ENCODE measurements at places on chromosomes 16 and 17. TPM values are rescaled to one million over a fixed set of nuclear protein-coding genes. Genes with fewer than 3 reads are reported as not detected.

The DNAAF8 gene
- 0.38 TPM for total RNA-seq

- no peaks in the 10 kb centered on the region for H3K4me1 ChIP-seq
- DNase-seq, result no peak
- H3K4me3 ChIP-seq, result no peak overlapping the region
- H3K27me3 ChIP-seq, result no peaks in the 10 kb centered on the region
- no peaks in the 10 kb centered on the region for H3K36me3 ChIP-seq
These were observed 517.7 kb upstream of the PSMD7 start for GRCh38 chr16:73778887-73779286.

The HBM gene
- not detected for total RNA-seq

The SHISA6 gene
- total RNA-seq, result 0.05 TPM

GRCh38 chr16:26169473-26169872, 477.7 kb downstream of the HS3ST4 start:
- no peaks in the 10 kb centered on the region for H3K4me1 ChIP-seq
- H3K36me3 ChIP-seq, result no peaks in the 10 kb centered on the region
- H3K4me3 ChIP-seq, result no peak overlapping the region
- no peak overlapping the region for H3K27ac ChIP-seq

- H3K27me3 ChIP-seq, result peaks cover 18% of the 10 kb centered on the region
- no peak overlapping the region for H3K4me3 ChIP-seq
- no peaks in the 10 kb centered on the region for H3K4me1 ChIP-seq
- H3K36me3 ChIP-seq, result no peaks in the 10 kb centered on the region
- DNase-seq, result peak; percentile 58
These were observed 57.3 kb upstream of the CCL1 start for GRCh38 chr17:34420254-34420766.

DNA sequence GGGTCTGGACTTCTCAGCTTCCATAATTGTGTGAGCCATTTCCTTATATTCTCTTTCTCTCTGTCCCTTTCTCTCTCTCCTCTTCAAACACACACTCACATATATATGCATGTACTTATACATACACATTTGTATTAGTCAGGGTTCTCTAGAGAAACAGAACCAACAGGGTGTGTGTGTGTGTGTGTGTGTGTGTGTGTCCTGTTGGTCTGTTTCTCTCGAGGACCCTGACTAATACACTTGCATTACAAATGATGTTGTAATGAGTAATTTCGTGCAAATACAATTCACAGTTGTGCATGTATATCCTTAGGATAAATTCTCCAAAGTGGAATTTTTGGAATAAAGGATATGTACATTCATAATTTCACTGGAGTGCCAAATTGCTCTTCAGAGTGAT, 115.3 kb downstream of the NPIPB5 start:
- H3K27ac ChIP-seq, result no peak overlapping the region
- no peak overlapping the region for H3K4me3 ChIP-seq
- no peaks in the 10 kb centered on the region for H3K36me3 ChIP-seq
- H3K27me3 ChIP-seq, result peaks cover 30% of the 10 kb centered on the region
- no peaks in the 10 kb centered on the region for H3K4me1 ChIP-seq

DNA sequence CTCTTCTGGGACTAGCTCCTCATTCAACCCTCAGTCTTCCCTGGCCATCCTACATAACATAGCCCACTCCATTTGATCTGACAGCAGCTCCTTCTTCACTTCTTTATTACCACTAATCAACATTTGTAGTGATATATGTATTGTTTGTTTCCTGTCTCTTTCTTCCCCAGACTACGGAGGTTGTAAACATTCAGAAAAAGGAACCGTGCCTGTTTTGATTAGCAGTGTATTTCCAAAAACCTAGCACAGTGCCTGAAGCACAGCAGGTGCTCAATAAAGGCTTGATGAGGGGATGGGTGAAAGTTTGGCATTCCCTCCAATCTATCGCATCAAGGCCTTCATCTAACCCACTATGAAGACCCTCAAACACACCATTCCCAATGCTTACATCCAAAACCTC, 150.8 kb downstream of the XYLT1 start:
- H3K4me3 ChIP-seq, result no peak overlapping the region
- H3K36me3 ChIP-seq, result no peaks in the 10 kb centered on the region
- DNase-seq, result no peak

DNA sequence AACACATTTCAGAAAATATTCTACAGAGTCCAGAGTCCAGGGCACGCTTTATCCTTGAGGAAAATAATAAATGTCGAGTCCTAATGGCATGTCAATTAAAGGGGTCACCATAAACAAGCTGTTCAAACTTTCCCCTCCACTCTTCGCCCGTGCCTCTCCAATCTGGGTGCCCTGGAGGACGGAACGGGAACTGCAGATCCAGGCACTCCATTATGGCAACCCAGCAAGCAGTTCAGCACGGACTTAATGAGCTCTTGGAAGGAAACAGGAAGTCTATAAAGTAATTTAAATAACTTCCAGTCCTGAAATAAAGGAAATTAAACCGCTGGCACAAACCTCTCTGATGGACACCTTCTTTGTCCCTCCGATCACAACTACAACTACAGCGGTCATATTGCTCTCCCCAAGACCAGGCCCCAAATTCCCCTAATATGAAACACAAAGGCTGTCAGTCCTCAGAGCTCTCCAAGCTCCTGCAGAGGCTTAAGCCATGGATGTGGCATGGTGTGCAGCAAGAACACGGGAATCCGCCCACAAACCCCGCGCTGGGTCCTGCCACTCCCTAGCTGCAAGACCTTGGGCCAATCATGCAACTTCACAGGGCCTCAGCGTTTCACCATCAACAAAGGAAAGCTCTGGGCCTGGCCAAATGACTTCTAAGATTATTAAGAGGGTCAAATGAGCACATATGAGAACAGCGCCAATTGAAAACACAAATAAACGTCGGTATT, 52.6 kb downstream of the ZFHX3 start:
- H3K36me3 ChIP-seq, result no peaks in the 10 kb centered on the region
- peaks cover 13% of the 10 kb centered on the region for H3K4me1 ChIP-seq
- no peak overlapping the region for H3K4me3 ChIP-seq
- H3K27me3 ChIP-seq, result no peaks in the 10 kb centered on the region
- H3K27ac ChIP-seq, result no peak overlapping the region

The CRLF3 gene
- total RNA-seq, result 25.8 TPM

The CCL4 gene
- total RNA-seq, result not detected
